ENCODE measurements at places on chromosomes 5 and 9. TPM values are rescaled to one million over a fixed set of nuclear protein-coding genes. Genes with fewer than 3 reads are reported as not detected.

- no peaks in the 10 kb centered on the region for H3K4me1 ChIP-seq
- no peaks in the 10 kb centered on the region for H3K36me3 ChIP-seq
- H3K27me3 ChIP-seq: no peaks in the 10 kb centered on the region
- peak; percentile 55 for DNase-seq
- no peak overlapping the region for H3K4me3 ChIP-seq
Measured at GRCh38 chr9:3962971-3963642, 336.8 kb downstream of the GLIS3 start.

DNA sequence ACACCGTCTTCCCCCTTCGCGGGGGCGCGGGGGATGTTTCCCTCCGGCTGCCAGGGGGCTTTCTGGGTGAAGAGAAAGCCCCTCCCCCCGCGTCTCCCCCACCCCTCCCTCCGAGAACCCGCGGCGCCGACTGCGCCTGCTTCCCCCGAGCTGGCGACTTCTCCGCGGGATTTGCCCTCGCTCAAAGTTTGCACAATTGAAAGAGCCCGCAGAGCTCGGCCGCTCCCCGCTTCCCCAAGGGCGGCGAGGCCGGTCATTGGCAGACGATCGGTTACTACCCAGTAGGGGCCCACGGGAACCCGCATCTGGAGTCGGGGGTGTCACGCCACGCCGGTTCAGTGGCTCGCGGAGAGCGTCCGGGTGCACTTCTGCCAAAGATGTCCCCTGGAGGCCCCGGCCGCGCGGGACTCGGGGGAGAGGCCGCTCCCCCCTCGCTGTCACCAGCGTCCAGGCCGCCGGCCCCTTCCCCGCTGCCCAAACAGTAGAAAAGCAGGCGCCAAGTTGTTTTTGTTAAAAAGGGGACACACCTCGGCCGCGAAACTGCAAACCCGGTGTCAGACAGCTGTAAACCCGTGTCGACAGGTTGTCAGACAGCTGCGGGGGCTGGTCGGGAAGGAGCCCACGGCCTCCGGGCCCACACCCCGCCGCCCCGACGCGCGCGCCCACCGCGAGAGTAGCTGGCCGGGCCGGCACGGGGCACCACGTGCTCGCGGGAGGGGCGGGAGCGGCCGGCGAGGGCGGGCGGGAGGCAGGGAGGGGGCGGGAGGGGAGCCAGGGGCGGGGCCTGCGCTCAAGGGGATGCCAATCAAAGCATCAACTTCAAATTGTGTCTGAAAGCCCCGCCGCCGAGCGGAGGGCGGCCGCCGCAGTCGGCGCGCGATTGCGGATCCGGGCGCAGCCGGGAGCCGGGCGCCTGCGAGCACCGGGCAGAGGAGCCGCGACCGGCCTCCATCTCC, at the start of gene IRX1:
Gene IRX1, plus strand, starts transcription at position 827 of the 956 bp plus-strand sequence. CDS start 274 bp downstream, outside the sequence.
- no peak within 1 kb of the TSS for H3K27ac ChIP-seq
- H3K4me3 ChIP-seq: no peak within 1 kb of the TSS
- no peaks in the 10 kb centered on the region for H3K4me1 ChIP-seq
- DNase-seq: no peak
- H3K36me3 ChIP-seq: no peaks in the 10 kb centered on the region

The TMC1 gene
- total RNA-seq: 0.90 TPM

DNA sequence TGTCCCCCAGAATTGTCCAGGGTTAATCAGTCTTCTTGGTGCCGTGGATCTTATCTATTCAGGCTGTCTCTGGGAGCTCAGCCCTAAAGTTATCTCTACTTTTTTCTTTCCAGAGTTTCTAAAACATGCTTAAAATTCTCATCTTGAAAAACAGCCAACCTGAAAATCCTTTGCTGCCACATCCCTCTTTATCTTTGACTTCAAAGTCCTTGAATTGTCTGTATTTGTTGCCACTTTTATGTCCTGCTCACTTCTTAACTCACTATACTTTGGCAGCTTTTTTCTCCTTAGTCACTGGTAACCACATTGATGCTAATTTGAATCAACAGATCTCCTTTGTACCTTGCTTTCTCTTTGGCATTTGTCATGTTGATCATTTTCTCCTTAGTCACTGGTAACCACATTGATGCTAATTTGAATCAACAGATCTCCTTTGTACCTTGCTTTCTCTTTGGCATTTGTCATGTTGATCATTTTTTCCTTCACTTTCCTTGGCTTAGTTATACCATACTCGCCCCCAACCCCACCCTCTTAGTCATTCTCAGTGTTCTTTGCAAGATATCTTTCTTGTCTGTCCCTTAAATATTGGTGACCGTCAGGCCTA, 8.5 kb downstream of the DMXL1 start:
- DNase-seq: no peak
- no peak overlapping the region for H3K4me3 ChIP-seq
- no peak overlapping the region for H3K27ac ChIP-seq
- H3K36me3 ChIP-seq: no peaks in the 10 kb centered on the region
- H3K4me1 ChIP-seq: no peaks in the 10 kb centered on the region
- H3K27me3 ChIP-seq: no peaks in the 10 kb centered on the region

The CEP78 gene
- total RNA-seq: 33.9 TPM

The ELAVL2 gene
- 0.15 TPM for total RNA-seq

All from uterus (tissue), 4 donors.